Activated B cell treated with CpG ODN at 0.5 μM for 24 hours (primary cell): ENCODE measurements at places on chromosomes 7 and 10.

GRCh38 chr10:124282326-124282725 is 136.4 kb downstream of the OAT start:
- DNase-seq = no peak
- no peak overlapping the region for H3K27ac ChIP-seq
- H3K36me3 ChIP-seq = no peaks in the 10 kb centered on the region
- no peak overlapping the region for H3K4me3 ChIP-seq

DNA sequence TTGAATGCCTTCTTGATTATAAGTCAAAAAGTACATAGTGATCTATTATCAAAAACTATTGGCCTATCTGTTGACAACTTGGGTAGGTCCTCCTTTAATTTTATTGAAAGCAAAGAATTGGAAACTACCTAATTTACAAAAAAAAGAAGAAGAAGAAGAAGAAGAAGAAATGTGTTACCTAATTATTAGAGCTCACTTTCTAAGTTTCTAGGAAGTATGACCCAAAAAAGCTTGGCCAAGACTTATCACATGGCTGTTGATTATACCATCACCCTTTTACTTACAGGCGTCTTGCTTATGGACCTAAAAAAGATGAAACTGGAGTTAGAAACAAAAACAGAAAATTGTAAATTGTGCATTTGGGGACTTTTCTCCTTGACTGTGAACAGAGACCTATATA is 81.8 kb upstream of the PIK3CG start:
- H3K27me3 ChIP-seq = no peaks in the 10 kb centered on the region
- no peaks in the 10 kb centered on the region for H3K36me3 ChIP-seq
- no peak for DNase-seq
- peaks cover 5% of the 10 kb centered on the region for H3K4me1 ChIP-seq
- no peak overlapping the region for H3K27ac ChIP-seq

GRCh38 chr7:25375805-25376600 is 147.7 kb upstream of the NPVF start:
- no peak overlapping the region for H3K27ac ChIP-seq
- no peaks in the 10 kb centered on the region for H3K4me1 ChIP-seq
- H3K4me3 ChIP-seq = no peak overlapping the region
- DNase-seq = no peak
- peaks cover 8% of the 10 kb centered on the region for H3K27me3 ChIP-seq

DNA sequence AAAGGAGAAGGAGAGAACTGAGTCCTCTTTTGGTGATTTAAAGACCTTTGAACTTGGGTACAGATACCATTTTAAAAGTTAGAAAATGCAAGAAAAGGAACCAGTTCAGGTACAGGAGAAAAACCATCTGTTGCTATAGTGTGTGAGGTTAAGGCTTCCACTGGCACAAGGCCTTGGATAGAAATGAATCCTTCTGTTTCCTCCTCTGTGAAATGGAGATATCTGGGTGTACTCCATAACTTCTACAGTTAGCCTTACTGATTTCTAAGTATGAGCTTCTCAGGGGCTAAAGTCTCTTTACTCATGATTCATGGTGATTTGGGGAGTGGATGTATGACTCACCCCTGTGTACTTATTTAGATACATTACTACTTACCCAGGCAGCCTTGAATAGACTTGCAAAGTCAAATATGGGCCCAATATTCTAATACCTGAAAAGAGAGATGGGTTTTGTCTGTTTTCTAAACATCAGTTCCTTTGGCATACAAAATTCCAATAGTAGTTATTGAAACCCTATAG is 117.2 kb upstream of the ADO start:
- no peaks in the 10 kb centered on the region for H3K27me3 ChIP-seq
- H3K36me3 ChIP-seq = no peaks in the 10 kb centered on the region
- H3K27ac ChIP-seq = no peak overlapping the region

GRCh38 chr7:55572378-55573233 is at the start of gene VOPP1:
VOPP1 (minus strand) TSS chr7:55572502; CDS start chr7:55572324, 178 bp downstream.
- no peaks in the 10 kb centered on the region for H3K27me3 ChIP-seq
- peaks cover 35% of the 10 kb centered on the region for H3K36me3 ChIP-seq
- H3K27ac ChIP-seq = peak within 1 kb of the TSS; percentile 93
- DNase-seq = peak; percentile 79
- H3K4me3 ChIP-seq = peak within 1 kb of the TSS; percentile 97
- H3K4me1 ChIP-seq = peaks cover 49% of the 10 kb centered on the region

GRCh38 chr7:41097501-41097900 is 605.4 kb downstream of the INHBA start:
- no peak for DNase-seq
- H3K27me3 ChIP-seq = no peaks in the 10 kb centered on the region
- no peak overlapping the region for H3K27ac ChIP-seq
- H3K4me3 ChIP-seq = no peak overlapping the region

GRCh38 chr10:117226813-117227451 is 14.0 kb upstream of the SLC18A2 start:
- no peak overlapping the region for H3K27ac ChIP-seq
- DNase-seq = no peak
- H3K27me3 ChIP-seq = peaks cover 29% of the 10 kb centered on the region
- H3K4me3 ChIP-seq = no peak overlapping the region
- no peaks in the 10 kb centered on the region for H3K4me1 ChIP-seq

- DNase-seq = no peak
- peaks cover 31% of the 10 kb centered on the region for H3K27me3 ChIP-seq
- H3K36me3 ChIP-seq = no peaks in the 10 kb centered on the region
- H3K4me1 ChIP-seq = no peaks in the 10 kb centered on the region
- no peak overlapping the region for H3K27ac ChIP-seq
- no peak overlapping the region for H3K4me3 ChIP-seq
Observed at GRCh38 chr10:111323389-111323966, 246.6 kb downstream of the ADRA2A start.

GRCh38 chr7:141590666-141591065 is 39.5 kb downstream of the AGK start:
- no peak overlapping the region for H3K27ac ChIP-seq
- H3K36me3 ChIP-seq = peaks cover 38% of the 10 kb centered on the region
- H3K4me3 ChIP-seq = no peak overlapping the region
- H3K4me1 ChIP-seq = no peaks in the 10 kb centered on the region
- no peak for DNase-seq
- no peaks in the 10 kb centered on the region for H3K27me3 ChIP-seq

DNA sequence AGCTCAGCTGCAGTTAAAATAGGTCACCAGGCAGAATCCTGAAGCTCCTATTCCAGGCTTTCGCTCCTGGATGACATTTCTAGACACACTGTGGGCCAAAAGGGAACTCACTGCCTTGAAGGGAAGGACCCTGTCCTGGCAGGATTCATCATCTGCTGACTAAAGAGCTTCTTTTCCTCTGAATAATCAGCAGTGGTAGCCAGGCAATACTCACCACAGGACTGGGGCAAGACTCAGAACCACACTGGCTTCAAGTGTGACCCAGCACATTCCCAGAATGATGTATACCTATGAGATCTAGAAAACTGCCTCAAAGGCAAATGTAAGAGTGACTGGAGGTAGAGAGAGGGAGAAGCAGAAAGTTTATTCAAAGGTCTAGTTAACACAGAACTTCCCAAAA is 29.5 kb upstream of the EBF3 start:
- no peaks in the 10 kb centered on the region for H3K36me3 ChIP-seq
- DNase-seq = no peak
- no peaks in the 10 kb centered on the region for H3K4me1 ChIP-seq
- peaks cover 24% of the 10 kb centered on the region for H3K27me3 ChIP-seq

GRCh38 chr7:44189286-44189992 is at the start of gene GCK:
GCK (minus strand) TSS chr7:44189439; CDS start chr7:44188953, 486 bp downstream.
- H3K4me3 ChIP-seq = no peak within 1 kb of the TSS
- no peak within 1 kb of the TSS for H3K27ac ChIP-seq
- H3K27me3 ChIP-seq = peaks cover 5% of the 10 kb centered on the region
- DNase-seq = no peak
- no peaks in the 10 kb centered on the region for H3K36me3 ChIP-seq

- H3K4me3 ChIP-seq = no peak overlapping the region
- no peak overlapping the region for H3K27ac ChIP-seq
- no peaks in the 10 kb centered on the region for H3K36me3 ChIP-seq
- no peaks in the 10 kb centered on the region for H3K4me1 ChIP-seq
- DNase-seq = no peak
- no peaks in the 10 kb centered on the region for H3K27me3 ChIP-seq
Observed at GRCh38 chr7:110043519-110043918, 1047.4 kb upstream of the LRRN3 start.

GRCh38 chr10:123096452-123096851 is 39.3 kb upstream of the HMX3 start:
- H3K4me3 ChIP-seq = no peak overlapping the region
- DNase-seq = no peak
- H3K36me3 ChIP-seq = no peaks in the 10 kb centered on the region
- H3K27me3 ChIP-seq = peaks cover 17% of the 10 kb centered on the region

DNA sequence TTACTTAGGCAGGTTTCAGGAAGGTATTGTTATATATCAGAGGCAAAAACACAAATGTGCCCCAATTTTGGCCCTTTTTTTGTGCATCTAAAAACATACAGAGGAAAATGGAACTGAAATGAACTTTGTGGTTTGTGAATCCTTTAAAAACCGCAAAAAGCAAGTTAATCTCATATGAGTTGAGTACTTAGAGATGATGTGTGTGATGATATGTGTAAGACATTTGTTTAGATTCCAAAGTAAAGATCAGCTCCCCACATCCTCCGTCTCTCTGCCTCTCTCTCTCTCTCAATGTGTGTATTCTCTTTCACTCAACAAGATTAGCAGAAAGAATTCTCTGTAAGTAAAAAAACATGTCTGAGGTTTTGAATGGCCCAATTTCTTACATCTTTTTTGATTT is 201.9 kb downstream of the MALRD1 start:
- no peak overlapping the region for H3K4me3 ChIP-seq
- no peaks in the 10 kb centered on the region for H3K27me3 ChIP-seq
- DNase-seq = no peak
- H3K27ac ChIP-seq = no peak overlapping the region
- H3K4me1 ChIP-seq = no peaks in the 10 kb centered on the region

DNA sequence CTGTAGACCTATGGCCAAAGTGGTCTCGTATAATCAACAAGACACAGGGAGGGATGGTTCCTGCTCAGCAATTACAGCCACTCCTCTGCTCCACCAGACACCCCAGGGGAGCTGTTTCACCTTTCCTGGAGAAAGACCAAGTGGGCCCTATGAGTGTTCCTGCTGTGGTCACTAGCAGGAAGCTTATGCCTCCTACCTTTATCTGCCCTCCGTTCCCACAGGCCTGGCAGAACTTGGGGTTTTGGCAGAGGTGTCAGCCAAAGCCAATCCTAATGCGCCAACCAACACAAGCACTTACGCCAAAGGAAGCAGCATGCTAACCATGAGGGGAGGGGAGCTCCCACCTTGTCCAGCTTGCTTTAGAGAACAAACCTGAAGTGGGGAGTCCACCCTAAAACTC is 31.2 kb downstream of the XPNPEP1 start:
- H3K4me3 ChIP-seq = no peak overlapping the region
- H3K4me1 ChIP-seq = peaks cover 8% of the 10 kb centered on the region
- H3K36me3 ChIP-seq = peaks cover 65% of the 10 kb centered on the region
- no peaks in the 10 kb centered on the region for H3K27me3 ChIP-seq

DNA sequence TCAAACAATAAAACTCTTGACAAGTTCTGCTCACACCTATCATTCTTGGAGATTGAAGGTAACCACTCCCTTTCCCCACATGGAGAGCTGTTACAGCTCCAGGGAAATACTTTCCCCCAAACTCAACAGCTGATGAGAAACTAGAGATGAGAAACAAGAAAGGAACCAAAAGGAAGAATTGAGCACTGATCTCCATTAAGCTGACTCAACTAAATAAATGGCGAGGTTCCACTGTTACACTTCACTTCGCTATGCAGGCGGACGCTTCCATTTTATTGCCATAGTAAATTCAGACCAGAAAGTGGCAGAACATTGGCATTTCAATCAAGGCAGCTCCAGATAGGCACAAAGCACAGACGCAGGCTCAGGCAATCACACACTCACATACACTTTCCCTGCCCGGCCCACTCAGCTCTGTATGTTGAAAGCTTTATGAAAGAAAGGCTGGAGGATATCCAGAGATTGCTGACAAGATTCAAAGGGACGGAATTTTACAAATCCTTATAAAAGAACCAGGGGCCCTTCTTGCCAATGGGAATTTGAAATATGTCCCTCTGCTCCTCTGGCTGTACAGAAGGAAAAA is 11.5 kb upstream of the YAE1 start:
- no peaks in the 10 kb centered on the region for H3K4me1 ChIP-seq
- H3K36me3 ChIP-seq = no peaks in the 10 kb centered on the region

DNA sequence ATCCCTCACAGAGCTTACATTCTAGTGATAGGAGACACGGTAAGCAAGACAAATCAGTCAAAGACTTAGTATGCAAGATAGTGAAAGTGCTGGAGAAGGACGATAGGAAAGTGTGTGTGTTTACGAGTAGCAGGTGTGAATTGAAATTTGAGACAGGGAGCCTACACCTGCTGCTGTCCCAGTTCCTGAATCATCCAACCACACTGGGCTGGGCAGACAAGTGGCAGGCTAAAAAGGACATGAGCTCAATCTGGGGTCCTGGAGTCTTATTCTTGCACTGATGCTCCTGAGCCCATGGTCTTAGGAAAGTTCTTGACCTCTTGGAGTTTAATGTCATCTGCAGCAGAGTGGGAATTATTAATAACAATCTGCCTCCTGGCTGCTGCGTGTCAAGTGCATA is 16.2 kb downstream of the RBP3 start:
- H3K27ac ChIP-seq = no peak overlapping the region
- no peaks in the 10 kb centered on the region for H3K36me3 ChIP-seq
- H3K4me1 ChIP-seq = no peaks in the 10 kb centered on the region
- no peak for DNase-seq

GRCh38 chr10:3433988-3434387 is 261.4 kb upstream of the PITRM1 start:
- peaks cover 6% of the 10 kb centered on the region for H3K4me1 ChIP-seq
- DNase-seq = no peak
- no peak overlapping the region for H3K4me3 ChIP-seq
- no peaks in the 10 kb centered on the region for H3K36me3 ChIP-seq

GRCh38 chr10:4434105-4434504 is 391.9 kb upstream of the AKR1E2 start:
- no peaks in the 10 kb centered on the region for H3K27me3 ChIP-seq
- DNase-seq = no peak
- H3K4me3 ChIP-seq = no peak overlapping the region

- no peak for DNase-seq
- H3K27ac ChIP-seq = no peak overlapping the region
- H3K4me3 ChIP-seq = no peak overlapping the region
- no peaks in the 10 kb centered on the region for H3K36me3 ChIP-seq
Observed at GRCh38 chr10:79417266-79417665, 28.2 kb downstream of the ZCCHC24 start.

DNA sequence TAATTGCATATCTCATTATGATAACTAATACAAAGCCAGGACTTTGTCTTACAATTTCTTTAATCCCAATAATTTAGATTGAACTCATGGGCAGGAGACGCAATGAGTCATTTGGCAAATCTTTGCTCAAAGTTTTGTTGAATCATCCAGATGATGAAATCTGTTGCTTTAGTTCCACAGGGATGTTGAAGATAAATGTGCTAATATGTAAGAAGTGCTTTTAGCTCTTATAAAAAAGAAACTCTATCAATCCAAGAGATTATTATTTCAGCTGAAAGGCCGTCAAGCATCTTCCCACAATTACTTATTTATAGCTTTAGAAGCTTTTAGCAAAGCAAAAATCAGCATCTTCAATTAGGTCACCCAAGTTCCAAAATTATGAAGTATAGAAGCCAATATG is 36.8 kb upstream of the ANK3 start:
- DNase-seq = no peak
- peaks cover 10% of the 10 kb centered on the region for H3K4me1 ChIP-seq
- H3K36me3 ChIP-seq = no peaks in the 10 kb centered on the region
- no peak overlapping the region for H3K4me3 ChIP-seq
- H3K27ac ChIP-seq = no peak overlapping the region

GRCh38 chr10:93476756-93477155 is 5.4 kb downstream of the MYOF start:
- H3K4me3 ChIP-seq = no peak overlapping the region
- H3K36me3 ChIP-seq = no peaks in the 10 kb centered on the region
- no peak overlapping the region for H3K27ac ChIP-seq
- H3K4me1 ChIP-seq = peaks cover 5% of the 10 kb centered on the region
